ENCODE measurements at places on chromosomes 1 and 21. TPM values are rescaled to one million over a fixed set of nuclear protein-coding genes. Genes with fewer than 3 reads are reported as not detected.

- DNase-seq: no peak
- no peak overlapping the region for H3K27ac ChIP-seq
- H3K4me3 ChIP-seq: no peak overlapping the region
- H3K27me3 ChIP-seq: peaks cover 20% of the 10 kb centered on the region
- no peaks in the 10 kb centered on the region for H3K36me3 ChIP-seq
These were observed 625 bp upstream of the NEGR1 start for GRCh38 chr1:72283022-72283306.

- peak within 1 kb of the TSS; percentile 85 for H3K4me3 ChIP-seq
- peaks cover 4% of the 10 kb centered on the region for H3K27me3 ChIP-seq
- H3K36me3 ChIP-seq: peaks cover 18% of the 10 kb centered on the region
- peaks cover 42% of the 10 kb centered on the region for H3K4me1 ChIP-seq
- H3K27ac ChIP-seq: peak within 1 kb of the TSS; percentile 21
These were observed at the start of gene SV2A for GRCh38 chr1:149917571-149918144. TSS of gene SV2A (minus strand) at chr1:149917844. CDS start at chr1:149913840, 4,004 bp downstream.

GRCh38 chr1:216843409-216843808 is 120.2 kb upstream of the ESRRG start:
- no peaks in the 10 kb centered on the region for H3K4me1 ChIP-seq
- H3K4me3 ChIP-seq: no peak overlapping the region
- H3K27ac ChIP-seq: no peak overlapping the region
- no peaks in the 10 kb centered on the region for H3K27me3 ChIP-seq
- no peaks in the 10 kb centered on the region for H3K36me3 ChIP-seq
- DNase-seq: no peak

- no peak overlapping the region for H3K27ac ChIP-seq
- DNase-seq: no peak
- H3K36me3 ChIP-seq: no peaks in the 10 kb centered on the region
- H3K27me3 ChIP-seq: peaks cover 2% of the 10 kb centered on the region
These were observed 13.0 kb upstream of the SLC35A3 start for GRCh38 chr1:99956755-99957154.

DNA sequence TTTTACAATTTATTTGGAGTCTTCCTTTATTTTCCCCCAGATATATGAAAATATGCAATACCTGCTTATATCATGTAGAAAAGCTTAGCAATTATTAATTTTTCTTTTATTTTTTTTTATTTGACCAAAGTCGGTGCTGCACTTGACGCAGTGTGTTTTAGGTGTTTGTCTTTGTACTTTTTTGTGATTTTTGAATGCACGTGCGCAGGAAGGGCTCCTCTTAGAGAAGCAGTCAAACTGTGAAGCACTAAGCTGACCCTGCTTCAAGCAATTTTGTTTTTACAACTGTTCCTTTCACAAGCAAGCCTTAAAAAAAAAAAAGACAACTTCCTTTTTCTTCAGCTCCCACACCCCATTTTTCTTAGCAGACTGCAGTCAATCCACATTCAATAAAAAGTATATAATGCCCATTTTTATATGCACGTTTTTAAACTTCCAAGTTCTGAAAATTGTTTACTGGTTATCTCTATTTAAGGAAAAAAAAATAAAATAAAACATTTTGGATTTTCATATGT is 267.4 kb downstream of the TM2D1 start:
- H3K4me3 ChIP-seq: no peak overlapping the region
- H3K36me3 ChIP-seq: no peaks in the 10 kb centered on the region

Gene SPRR2E
- total RNA-seq: not detected

All from activated CD4-positive, alpha-beta memory T cell treated with anti-CD3 and anti-CD28 coated beads, Interleukin-2, amount 10 ng/mL, durations not matched to agents 7 days and 5 days (primary cell).